ENCODE measurements at places on chromosomes 5 and 9.

- DNase-seq, result no peak
Measured at GRCh38 chr9:1383899-1384455, 333.8 kb downstream of the DMRT2 start.

DNA sequence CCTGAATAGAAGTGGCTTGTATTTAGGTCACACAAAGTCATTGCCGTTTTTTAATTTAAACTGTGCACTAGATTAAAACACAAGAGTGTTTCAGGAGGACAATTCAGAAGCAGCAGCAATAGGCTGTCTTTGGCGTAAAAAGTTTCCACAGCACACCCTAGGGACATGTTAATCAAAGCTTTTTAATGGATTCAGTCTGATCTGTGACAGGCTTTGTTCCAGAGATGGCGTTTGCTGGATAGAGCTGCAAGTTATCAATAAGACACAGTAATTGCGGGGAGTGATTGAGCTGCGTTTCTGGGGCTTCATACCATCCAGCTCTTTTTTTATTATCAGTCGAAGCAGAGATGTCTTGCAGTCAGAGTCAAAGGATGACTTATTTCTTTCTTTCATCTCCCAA, 300.3 kb downstream of the ZNF608 start:
- no peak for DNase-seq

DNA sequence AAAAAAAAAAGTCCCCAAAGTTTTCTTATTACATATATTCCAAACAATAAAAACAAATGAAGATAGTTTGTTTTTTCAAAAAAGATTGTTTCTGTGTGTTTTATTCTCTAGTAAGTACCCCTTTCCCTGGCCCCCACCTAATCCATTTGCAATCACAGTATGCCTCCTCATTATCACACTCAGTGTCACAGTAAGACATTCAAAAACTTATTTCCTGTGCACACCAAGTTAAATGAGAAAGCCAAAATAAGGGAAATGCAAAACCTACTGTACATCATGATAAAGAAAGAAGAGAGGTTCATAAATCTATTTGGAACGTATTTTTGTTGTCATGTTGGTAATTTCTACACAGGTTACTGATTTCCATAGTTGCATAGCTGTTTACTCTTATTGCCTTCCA, 62.3 kb downstream of the ST8SIA4 start:
- DNase-seq, result no peak

DNA sequence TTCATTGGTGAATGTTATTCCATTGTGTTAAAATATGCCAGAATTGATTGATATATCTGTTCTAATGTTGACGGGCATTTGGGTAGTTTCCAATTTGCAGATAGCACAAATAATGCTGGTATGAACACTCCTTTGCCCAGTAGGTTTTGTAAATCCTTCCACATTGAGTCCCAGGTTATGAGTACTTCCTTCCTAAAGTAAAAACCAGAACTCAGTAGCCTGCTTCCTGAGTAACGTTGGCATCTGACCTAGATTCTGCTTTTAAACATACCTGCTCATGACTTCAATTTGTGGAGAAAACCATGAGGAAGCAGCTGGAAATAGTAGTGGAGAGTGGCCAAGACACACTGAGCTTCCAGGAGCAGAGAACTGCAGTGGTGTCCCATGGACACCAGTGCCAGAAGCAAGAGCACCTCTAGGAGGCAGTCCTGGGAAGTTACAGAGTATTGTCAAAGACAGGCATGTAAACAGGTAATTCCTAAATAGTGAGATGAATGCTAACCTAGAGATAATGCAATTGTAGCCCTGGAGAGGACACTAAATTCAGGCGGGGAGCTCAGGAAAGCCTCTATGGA, 24.3 kb upstream of the RASGRF2 start:
- DNase-seq, result peak; percentile 8

DNA sequence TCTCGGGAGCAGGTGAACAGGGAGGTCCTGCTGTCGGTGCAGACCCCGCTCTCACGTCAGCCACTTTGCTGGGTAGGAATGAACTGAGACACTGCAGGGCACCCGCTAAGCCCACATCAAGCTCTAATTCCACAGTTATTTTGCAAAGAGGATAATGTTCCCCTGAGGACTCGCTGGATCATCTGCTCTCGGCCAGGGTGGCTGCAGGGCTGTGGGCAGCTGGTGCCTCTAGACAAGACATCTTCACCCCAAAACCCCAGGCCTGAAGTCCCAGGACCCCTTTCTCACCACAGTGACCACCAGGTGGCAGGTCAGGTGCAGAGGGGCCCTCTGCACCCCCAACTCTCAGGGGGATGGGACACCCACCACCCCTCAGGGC, 135.1 kb upstream of the PPP1R26 start:
- DNase-seq, result no peak

DNA sequence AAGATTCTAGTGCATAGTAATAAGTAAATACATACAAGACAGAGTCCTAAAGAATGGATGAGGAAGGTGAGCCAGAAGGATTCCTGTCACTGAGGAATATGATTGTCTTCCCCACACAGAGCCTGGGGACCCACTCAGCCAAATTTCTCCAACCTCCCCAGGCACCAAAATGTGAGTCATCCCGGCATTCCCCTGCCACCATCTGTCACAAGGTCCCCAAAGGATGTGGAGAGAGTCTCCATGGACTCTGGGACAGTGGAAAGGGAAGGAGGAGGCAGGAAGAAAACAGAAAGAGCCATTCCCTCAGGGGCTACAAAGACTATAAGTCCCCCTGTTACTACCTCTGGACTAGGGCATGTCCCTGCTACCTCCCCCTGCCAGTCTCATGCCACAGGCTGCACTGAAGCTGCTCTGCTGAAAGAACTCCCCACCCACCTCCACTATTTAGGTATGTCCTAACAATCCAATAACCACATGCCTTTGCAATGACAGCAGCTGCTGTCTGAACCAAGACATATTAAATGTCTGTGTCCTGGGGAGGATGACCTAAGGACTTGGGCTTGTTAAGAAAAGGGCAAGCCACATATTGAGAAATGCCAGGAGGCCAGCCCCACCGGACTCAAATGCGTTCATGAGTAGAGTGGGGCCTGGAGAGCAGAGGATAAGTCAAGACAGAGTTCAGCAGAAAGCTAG, 10.7 kb upstream of the OR5C1 start:
- DNase-seq, result no peak

- no peak for DNase-seq
Measured at GRCh38 chr5:147956064-147956841, 49.9 kb upstream of the C5orf46 start.

GRCh38 chr9:96649620-96650324, 5.3 kb downstream of the PRXL2C start:
- no peak for DNase-seq

DNA sequence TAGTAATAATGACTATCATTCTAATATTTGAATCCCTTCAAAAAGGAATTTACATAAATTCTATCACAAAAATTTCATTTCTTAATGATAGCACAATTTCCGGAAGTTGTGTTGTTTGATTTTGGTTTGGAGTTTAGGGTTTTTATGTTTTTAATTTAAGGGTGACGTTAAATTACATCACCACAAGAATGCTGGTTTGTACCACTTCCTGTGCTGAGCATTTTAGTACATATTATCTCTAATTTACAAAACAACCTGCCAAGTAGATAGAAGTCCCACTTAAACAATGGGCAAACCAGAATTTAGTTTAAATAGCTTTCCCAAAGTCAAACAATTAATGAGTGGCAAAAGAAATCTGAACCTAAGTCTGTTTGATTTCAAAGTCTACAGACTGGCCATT, 63.4 kb downstream of the DENND1A start:
- no peak for DNase-seq

DNA sequence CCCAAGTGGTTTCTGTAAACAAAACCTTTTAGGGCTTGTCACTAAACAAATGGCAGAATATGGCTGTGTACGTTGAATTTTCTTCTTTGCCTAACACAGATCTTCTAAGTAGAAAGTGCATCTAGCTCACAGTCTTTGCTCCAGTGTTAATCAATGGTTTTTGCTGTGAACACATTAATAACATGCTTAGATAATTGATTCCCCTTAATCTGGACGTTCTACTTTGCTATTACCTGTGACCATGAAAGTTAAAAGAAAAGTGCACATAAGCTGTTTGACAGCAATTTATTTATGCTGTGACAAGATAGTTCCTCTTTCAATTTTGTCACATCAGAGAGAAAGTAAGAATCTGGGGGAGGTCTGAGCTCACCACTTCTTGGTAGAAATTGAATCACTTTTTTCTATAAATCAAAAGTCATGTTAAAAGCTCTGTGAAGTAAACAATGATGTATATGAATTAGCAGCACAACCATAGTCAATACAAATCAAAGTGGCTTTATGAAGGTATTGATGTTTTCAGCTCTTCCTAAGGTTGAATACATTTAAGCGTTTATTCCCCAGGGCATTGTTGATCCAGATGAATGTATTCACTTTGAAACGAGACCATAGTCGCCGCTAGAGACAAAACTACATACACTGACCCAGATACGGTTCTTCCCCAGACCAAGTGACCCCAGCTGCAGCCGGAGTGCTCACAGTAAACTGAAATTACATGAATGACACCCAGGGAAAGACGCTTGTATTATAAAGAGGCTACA, 174.6 kb upstream of the ZNF608 start:
- no peak for DNase-seq

DNA sequence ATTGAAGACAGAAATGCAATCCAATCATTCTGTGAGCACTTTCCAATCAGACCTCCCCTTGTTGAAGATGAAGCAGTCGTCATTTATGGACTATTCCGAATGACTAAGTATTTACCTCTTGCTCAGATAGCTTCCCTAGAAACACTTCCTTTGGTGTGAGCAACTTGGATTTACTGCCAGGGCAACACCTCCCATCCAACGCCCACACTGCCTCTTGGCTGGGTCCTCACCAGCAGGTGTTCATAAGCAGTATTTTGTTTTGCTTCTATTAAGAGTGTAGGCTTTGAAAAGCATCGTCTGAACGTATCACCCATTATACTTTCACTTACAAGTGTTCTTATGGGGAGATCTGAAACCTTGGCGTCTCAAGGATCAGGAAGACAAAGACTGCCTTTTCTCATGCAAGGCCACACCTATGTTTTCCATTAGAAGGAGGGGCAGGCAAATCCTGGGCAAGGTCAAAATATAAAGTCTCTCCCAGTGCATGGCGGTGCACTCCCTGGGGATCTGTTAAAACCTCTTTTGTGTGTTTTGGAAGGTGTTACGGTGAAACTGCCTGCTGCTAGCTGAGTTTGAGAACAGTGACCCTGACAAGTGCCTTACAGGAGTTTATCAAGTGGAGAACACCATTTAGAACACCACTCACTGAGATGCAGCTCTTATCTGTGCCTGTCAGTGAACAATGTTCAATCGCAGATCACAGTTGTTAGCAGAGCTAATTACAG, 10.6 kb upstream of the MARCHF3 start:
- no peak for DNase-seq

GRCh38 chr9:87868635-87869034, 14.0 kb upstream of the SPATA31E1 start:
- DNase-seq, result no peak

Measured in CD4-positive, alpha-beta T cell treated with Interleukin-6 at 100 ng/mL for 8 hours (primary cell).